NCI-H2081 treated with DMSO at 0.1 percent for 48 hours (cell line): ENCODE measurements at places on chromosomes 12 and 14.

DNA sequence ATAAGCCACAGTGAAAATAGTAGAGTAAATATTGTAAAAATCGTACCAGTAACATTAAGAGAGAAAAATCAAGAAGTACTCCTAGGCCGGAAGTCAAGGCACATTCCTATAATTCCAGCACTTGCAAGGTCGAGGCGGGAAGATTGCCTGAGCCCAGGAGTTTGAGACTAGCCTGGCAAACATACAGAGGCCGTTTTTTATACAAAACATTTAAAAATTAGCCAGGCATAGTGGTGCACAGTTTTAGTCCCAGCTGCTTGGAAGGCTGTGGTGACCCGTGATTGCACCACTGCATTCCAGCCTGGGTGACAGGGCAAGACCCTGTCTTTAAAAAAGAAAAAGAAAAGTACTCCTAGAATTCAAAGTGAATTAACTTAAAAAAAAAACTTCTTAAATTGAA, 341.8 kb downstream of the C12orf50 start:
- DNase-seq = no peak

DNA sequence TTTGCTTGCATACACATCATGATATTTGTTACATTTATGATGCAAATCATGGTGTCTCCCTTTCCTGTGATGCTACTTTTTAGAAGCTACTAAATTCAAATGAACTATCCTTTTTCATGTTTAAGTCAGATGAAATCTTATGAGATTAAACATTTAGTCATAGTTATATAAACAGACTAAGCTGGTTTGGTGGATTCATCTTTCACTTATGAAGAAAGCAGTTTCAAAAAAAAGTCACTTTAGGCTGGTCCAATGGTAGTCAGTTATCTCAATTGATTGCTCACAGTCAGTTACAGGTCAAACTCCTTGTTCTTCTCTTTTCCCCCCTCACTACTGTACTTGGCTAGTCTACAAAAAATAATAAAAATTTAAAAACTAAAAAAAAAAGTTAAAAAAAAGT, 19.7 kb downstream of the SYCP3 start:
- no peak for DNase-seq

DNA sequence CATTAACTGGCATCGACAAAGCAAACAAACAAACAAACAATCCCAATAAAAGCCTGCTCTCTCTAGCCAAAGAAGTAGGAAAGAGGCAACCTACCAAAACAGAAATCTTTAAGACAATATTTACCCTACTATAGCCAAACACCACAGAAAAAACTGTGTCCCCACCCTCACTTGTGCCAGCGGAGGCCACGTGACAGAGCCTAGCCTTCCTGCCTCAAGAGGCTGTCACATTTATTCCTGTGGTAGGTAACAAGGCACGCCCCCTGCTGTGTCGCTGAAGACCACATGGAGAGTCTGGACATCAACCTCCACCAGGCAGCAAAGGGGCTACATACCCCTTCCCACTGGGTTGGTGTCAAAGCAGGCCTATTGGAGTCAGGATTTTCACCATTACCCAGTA, 148.1 kb downstream of the LMNTD1 start:
- DNase-seq = no peak

- DNase-seq = no peak
Observed at GRCh38 chr14:81447021-81447764, 47.1 kb upstream of the STON2 start.

DNA sequence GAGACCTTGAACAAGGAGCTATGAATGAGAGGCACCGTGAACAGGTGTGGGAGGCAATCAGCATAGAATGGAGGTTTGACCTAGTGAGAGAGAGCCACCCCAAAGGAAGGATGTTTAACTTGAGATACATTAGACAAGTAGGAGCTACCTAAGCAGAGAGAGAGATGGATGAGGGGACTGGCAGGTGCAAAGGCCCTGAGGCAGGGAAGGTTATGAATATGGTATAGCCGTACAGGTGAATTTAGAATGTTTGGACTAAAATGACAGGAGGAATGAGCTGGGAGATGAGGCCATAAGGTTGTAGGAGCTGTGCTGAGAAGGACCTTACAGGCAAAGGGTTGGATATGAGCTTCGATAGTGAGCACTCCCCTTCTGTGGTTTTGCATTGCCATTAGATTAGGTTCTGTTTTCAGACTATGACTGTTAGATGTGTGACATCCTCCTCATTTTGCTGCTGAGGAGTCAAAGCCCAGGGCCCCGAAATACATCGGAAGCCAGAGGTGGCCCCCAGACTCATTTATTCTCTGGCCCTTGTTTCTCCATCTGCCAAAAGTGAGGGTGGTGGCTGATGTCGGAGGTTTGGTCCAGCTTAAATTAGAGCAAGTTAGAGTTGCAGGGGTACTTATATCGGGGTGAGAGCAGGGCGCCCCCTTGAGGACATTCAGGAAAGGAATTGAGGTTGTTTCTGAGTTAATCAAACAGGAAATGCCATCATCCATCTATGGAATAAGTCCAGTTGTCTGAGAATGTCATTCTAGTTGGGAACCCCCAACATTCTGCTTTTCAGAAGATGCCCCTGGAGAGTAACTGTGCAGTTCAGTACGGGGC, 29.4 kb downstream of the SLC24A4 start:
- no peak for DNase-seq

DNA sequence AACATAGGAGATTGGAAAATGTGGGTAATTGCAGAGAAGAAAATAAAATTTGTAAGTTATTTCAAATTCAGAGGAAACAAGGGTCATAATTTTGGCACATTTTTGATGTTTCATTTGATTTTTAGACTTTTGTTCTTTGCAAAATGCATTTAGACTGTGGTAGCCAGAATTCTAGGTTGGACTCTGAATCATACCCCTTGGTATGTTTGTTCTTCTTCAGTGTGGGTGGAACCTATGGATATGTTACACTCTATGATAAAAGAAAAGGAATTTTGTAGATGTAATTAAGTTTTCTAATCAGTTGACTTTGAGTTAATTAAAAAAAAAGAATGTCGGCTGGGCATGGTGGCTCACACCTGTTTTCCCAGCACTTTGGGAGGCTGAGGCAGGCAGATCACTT, 827.0 kb downstream of the AACS start:
- no peak for DNase-seq

GRCh38 chr12:96403870-96404269, 3.6 kb upstream of the CDK17 start:
- no peak for DNase-seq

GRCh38 chr12:109738878-109739665, 25.4 kb downstream of the FAM222A start:
- no peak for DNase-seq

DNA sequence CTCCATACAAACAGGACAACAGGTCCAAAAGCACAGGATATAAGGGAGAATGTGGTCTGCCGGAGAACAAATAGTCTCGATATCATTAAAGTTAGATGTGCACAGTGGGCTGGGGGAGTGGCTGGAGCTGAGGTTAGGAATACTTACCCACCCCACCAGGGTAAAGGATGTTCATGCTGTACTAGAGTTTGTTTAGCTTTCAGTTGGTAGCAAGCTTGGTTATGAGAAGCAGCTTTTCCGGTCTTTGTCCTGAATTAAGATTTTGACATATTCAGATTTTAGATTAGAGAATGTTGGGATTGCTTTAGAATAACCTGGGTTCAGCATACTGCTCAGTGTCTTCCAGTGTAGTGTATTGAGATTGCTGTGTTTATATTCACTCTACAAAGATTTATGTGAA, 16.7 kb downstream of the RASSF8 start:
- no peak for DNase-seq

GRCh38 chr14:79704041-79704807, 507.1 kb downstream of the DIO2 start:
- no peak for DNase-seq

GRCh38 chr14:96824283-96824682, 27.1 kb downstream of the VRK1 start:
- no peak for DNase-seq

DNA sequence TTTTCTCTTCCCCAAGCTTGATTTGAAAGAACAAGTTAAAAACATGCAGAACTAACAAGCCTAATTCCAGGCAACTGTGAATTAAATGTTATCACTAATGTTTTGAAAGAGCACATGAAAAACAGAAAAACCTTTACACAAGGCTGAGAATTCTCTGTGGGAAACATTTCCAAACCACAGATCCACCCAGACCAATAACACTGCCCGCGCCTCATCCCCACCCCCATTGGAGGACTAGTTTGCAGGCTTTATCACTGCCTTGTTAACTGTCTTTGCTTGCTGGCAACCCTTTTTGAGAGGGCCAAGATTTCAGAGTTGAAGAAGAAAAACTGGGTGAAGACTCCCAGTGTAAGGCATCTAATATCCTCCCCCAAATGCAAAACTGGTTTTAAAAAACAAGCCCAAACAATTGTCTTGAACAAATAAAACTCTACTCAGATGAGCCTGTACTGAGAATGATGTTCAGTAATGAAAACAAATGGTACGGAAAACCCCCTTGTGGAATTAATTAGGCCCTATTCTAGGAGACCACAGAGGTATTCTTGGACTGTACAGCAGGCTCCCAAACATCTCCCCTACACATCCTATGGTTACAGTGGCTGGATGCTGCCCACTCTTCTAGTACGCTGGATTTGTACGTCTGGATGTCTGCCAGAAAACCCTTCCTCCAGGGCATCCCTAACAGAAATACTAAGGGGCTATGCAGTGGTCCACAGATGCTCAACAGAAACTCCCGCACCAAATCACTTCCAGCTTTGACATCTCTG, 5.8 kb downstream of the MAX start:
- DNase-seq = no peak

GRCh38 chr12:91098461-91098860, 12.8 kb downstream of the LUM start:
- DNase-seq = no peak

- no peak for DNase-seq
Observed at GRCh38 chr12:75943730-75944096, 87.9 kb downstream of the PHLDA1 start.

DNA sequence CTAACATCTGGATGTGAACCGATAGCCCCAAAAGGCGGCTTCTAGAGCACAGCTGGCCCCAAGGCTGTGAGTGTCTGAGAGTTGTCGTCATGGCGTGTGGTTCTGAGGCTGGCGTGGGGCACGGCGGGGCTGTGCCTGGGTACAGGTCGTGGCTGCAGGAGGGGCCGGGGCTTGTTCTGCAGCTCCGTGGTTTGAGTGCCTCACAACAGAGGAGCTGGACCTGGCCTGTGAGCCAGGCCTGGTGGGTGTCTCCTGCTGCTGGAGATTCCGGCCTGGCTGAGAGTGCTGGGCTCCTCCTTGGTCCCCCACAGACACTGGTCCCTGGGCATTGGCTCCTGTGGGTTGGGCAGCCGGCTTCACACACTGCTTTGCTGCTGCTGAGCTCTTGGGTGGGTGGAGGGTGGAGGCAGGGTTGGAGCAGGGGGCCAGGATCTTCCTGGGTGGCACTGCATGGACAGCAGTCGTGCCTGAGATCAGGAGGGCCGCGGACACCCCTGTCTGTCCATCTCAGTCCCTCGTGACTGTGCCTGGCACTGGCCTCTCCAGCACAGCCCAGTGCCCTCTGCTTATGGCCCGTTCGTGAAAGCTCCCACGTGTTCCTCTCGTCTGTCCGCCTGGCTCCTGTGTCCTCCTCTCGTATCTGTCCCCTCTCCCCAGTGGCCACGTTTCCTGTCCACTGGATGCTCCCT, 31.8 kb upstream of the TEX22 start:
- DNase-seq = no peak

GRCh38 chr14:95935228-95935822, 58.7 kb downstream of the TUNAR start:
- DNase-seq = no peak

GRCh38 chr12:68156636-68157035, 2.9 kb downstream of the IFNG start:
- no peak for DNase-seq

GRCh38 chr14:21771671-21772070, 98.1 kb upstream of the OR4E1 start:
- DNase-seq = no peak

GRCh38 chr12:15979096-15980092, 68.3 kb downstream of the DERA start:
- DNase-seq = no peak

DNA sequence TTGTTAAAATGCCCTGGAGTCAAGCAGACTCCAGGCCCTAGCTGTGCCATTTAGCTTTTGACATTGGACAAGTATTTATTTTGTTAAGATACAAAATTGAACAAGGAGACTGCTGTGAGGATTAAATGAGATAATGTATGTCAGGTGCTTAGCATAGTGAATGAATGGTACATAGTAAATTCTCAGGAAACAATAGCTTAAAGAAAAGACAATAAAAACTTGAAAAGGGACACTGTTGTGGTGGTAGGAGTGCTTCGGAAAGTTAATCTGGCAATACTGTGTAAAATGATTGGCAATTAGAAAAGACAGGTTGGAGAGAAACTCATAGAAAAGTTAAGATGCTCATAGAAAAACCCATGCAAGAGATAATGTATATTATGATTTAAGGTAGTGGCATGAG, 19.7 kb downstream of the PALS1 start:
- DNase-seq = no peak

DNA sequence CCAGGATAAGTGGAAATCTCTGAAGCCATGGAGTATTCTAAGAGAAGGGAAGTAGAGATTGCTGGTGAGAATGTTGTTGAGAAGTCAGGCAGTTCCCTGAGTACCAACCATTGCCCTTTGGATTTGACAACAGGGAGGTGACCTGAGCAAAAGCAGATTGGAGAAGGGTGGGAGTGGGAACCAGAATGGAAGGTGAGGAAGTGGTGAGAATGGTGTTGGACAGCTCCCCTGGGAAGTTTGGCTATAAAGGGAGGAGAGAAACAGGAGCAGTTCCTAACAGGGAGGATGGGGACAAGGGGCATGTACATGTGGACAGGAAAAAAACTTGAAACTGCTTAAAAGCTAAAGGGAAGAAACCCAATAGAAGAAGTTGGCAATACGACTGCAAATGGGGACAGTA, 198.1 kb downstream of the ETV6 start:
- DNase-seq = no peak

GRCh38 chr12:119589634-119590033, 3.9 kb upstream of the TMEM233 start:
- no peak for DNase-seq

GRCh38 chr12:97716356-97716755, 253.8 kb downstream of the RMST start:
- no peak for DNase-seq

- no peak for DNase-seq
Observed at GRCh38 chr12:1505576-1505975, 88.8 kb downstream of the FBXL14 start.

DNA sequence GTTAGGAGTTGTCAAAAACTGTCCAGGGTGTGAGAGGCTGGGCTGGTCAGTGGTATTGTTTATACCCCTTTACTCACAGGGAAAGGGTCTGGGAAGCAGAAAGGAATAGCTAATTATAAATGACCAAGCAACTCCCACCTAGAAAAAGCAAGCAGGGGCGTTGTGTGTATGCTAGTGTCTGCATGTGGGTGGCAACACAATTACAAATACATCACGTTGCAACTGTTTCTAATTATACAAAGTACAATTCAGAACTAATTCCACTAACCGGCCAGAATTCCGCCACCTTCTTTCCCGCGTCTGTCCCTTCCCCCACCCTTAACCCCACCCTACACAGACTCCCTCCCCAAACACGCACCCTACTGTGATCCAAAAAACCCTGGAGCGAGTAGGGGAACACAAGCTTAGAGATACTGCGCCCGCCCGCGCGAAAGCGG, 2.2 kb downstream of the DPF3 start:
- DNase-seq = no peak
